Stimulated activated CD8-positive, alpha-beta memory T cell treated with anti-CD3 and anti-CD28 coated beads, Interleukin-7, amount 100 ng/mL, for 4 hours (primary cell): ENCODE measurements at places on chromosomes 2 and 18.

GRCh38 chr18:76821875-76822505 is 367 bp upstream of the ZNF236 start:
- DNase-seq: peak; percentile 60

DNA sequence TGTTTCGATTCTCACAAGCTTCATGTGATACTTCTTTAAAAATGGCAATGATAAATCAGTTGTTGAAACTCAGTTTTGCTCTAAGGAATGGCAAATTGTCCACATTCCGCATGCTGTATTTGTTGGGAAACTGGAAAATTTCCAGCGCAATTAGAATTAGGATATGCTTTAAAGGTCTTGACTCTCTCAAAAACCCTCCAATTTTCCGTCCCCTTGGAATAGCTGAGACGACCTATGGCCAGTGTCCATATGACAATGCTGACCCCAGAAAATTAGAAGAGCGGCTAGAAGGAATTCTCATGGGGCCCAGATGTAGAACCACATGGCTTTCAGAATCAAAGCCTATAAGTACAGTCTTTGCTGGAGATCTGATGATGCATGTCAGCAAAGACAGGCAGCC is 170.8 kb downstream of the TMEM18 start:
- no peak for DNase-seq

DNA sequence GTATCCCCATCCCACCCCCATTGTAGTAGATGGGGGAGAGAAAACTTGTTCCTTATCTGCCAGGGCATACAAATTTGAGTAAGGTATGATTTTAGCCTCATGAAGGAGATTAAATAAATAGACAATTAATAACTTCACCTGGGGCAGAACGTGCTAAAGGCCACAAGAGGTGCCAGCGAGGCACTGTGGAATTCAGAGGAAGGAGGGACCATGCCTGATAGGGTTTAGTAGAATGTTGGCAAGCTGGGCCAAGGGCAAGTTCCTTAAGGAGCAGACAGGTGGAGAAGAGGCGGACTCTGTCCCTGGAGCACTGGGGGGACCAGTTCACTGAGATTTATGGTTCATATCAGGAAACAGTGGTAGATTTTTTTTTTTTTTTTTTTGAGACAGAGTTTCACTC is 22.5 kb downstream of the STAMBP start:
- no peak for DNase-seq

GRCh38 chr2:84373391-84373790 is 85.7 kb downstream of the SUCLG1 start:
- no peak for DNase-seq

GRCh38 chr18:43680096-43680495 is 402.8 kb upstream of the SYT4 start:
- DNase-seq: no peak

- no peak for DNase-seq
Observed at GRCh38 chr2:155033652-155034051, 335.2 kb downstream of the KCNJ3 start.

GRCh38 chr2:120777787-120778186 is 42.1 kb downstream of the GLI2 start:
- DNase-seq: no peak

GRCh38 chr2:181680937-181681811 is 857 bp upstream of the NEUROD1 start:
- no peak for DNase-seq

DNA sequence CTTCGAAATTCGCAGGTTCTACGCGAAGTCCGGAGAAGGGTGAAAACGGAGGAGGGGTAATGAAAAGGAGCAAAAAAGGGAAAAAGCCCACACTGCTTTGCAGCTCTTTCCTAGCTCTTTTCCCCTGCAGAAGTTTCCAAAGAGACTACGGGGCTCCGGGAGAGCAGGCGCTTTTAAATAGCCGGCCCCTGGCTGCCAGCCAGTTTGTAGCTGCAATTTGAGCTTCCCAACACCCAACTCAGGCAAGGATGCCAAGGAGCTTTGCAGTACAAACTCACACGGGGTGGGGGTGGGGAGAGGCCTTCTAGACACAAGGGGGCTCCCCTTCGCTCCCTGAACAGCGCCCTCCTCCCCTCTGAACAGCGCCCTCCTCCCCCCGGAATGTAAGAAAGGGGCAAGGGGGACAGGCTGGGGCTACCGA is at the start of gene IGFBP5:
Gene IGFBP5, minus strand, starts transcription at position 149 of the 421 bp plus-strand sequence. CDS start 774 bp downstream, outside the sequence.
- DNase-seq: no peak

GRCh38 chr2:37149626-37150322 is 7.0 kb downstream of the EIF2AK2 start:
- DNase-seq: no peak

DNA sequence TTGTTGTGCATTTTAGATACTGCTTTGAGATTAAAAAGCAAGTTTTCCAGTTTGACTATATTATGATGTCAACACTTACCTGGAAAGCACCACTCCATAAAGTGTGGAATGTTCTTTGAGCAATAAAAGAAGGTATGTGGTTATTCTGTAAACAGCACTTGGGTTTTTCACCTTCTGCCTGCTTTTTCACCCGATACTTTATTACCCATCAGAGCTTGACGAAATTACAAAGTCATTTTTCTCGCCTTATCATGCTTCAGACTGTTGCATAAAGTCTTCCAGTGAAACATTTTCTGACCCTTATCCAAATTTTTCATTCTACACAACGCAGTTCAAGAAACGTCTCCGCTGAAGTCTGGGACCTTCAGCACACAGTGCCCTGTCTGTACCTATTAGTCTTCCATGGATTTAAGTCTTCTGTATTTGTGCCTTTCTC is 25.2 kb downstream of the CAB39 start:
- DNase-seq: no peak

GRCh38 chr18:49021433-49022129 is 70.8 kb upstream of the SMAD7 start:
- DNase-seq: peak; percentile 28

DNA sequence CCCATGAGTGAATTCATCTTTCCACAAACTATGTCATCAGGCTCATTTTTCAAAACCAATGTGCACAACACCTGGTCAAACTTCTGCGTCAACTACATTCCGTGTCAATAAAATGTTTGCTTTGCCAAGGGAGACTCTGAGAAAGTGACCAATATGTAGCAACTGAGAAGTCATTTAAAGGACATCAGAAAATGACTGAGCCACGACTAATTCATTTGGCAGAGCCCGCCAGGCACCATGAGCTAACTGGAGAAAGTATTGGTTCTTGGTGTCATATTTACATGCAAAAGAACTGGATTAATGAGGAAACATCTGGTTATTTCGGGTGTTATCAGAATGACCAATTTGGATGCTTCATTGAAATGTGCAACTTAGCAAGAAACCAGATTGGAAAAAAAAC is 7.2 kb downstream of the RND3 start:
- no peak for DNase-seq

- no peak for DNase-seq
Observed at GRCh38 chr2:240817496-240818292, 2.3 kb downstream of the KIF1A start.

GRCh38 chr2:239247401-239248245 is 153.2 kb downstream of the HDAC4 start:
- DNase-seq: no peak

DNA sequence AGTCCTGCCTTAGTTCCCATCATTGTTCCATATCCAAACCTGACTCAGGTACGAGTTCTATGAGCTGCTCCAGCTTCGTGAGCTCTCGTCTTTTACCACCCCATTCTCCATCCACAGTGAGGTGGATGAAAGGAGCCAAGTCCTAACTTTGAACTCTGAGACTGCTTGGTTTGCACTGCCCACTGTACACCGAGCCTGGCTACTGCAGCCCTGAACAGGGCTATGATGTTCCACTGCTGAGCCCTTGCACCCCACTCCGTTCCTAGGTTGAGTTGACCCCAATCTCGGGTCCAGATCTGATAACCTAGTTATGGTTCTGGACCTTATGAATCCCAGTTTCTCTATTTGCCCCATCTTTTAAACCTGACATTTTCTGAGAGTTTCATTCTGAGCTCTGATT is 5.3 kb upstream of the DYNAP start:
- DNase-seq: no peak

DNA sequence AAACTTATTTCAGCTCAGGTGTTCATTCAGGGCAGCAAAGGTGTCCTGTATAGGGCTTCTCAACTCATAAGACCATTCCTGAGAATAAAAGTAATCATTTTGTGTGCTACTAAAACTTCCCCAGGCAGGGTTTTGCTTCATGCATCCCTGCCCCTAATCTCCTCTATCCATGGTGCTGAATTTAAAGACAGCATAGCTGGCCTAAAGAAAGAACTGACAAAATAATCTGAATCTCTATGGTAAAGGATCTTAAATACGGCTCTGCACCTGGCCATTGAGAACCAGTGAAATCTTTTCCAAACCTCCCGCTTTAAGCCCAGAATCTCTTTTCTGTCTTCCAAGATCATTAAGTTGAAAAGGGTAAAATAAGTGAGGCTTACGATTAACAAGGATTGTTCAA is 292.1 kb upstream of the KLHL29 start:
- DNase-seq: no peak

- no peak for DNase-seq
Observed at GRCh38 chr2:197911667-197912066, 107.3 kb downstream of the PLCL1 start.

DNA sequence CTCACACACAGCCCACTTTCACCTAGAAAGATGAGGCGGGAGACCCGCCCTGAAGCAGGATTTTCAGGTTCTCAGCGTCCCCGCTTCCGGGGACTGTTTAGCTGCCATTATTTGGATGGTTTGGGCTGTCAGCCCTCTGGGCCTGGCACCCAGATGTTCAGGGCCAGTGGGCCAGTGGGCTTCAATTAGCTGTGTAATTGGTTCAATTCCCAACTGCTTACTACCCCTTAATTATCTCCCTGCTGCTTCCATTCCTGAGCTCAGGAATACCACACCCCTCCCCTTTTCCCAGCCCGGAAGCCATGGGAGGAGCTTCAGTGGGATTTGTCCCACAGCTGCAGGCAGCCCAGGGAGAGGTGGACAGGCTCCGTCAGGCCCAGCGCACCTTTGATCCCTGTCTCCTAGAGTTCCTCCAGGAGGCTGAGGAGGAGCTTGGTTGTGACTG is 114.1 kb upstream of the MYCN start:
- DNase-seq: no peak

DNA sequence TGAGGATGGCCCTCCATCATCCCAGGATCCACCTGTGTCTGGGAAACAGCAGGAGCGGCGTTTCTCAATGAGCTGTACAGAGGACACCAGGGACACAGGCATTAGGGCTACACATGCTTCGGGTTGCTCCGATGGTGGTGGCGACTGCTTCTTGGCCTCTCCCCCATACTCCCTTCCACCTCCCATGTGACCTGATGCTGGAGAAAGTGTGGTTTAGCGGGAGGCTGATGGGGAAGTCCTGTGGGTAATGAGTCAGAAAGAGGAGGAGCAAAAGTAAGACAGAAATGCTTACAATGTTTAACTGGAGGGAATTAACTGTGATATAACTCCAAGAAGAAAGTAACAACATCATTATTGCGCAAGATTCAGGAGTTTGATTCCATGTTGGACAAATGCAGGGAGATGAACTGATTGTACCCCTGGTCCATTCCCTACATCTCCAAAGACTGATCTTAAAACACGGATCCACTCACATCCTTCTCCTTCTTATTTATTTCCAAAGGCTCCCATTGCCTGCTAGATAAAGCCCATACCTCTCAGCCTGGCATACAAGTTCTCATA is 186.6 kb downstream of the NRP2 start:
- DNase-seq: no peak

DNA sequence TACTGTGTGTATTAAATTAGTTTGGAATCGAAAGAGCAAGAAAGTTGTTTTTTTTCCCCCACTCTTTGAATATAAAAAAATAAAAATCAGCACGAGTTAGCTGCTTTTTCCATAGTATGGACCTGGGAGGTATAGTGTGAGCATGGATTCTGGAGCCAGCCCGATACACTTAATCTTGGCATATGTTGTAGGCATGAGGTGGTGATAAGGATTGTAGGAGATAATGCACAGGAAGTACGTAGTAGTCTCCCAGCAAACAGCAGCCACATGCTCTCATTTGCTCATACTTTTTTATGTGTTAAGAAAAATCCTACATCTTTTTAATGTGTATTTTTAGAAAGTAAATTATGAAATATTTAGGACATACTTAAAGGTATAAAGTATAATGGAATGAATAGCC is 2.1 kb upstream of the DNAJC27 start:
- DNase-seq: no peak

DNA sequence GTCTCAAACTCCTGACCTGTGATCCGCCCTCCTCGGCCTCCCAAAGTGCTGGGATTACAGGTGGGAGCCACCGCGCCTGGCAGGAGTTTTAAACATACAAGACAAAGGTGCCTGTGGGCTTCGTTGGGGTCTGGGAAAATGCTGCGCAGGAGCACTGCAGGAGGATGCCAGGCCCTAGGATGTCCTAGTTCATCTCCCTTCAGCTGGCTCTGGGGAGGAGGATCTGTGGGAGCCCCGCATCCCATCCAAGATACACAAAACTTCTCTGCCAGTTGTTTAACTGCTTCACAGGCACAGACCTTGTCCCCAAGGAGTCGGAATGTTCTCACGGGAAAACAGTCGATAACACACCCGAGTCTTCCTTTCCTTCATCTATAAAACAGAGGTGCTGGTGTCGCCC is 89.1 kb downstream of the POLR1A start:
- DNase-seq: no peak

DNA sequence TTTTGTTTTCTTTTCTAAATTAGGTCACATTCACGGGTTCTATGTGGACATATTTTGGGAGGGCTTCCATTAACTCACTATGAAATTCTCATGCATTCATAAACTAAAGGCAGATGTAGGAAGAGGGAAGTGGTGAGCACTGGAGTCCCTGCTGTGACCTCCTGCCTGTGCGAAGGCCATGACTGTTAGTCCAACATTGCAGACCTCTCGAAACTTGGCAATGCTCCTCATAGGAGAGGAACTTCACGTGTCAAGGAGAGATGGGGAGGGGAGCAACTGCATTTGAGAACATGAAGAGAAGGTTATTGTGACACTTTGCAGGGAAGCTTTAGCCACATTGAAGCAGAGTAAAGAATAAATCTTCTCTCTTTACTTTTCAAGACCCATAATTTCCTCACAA is 126.4 kb upstream of the HNMT start:
- DNase-seq: no peak

DNA sequence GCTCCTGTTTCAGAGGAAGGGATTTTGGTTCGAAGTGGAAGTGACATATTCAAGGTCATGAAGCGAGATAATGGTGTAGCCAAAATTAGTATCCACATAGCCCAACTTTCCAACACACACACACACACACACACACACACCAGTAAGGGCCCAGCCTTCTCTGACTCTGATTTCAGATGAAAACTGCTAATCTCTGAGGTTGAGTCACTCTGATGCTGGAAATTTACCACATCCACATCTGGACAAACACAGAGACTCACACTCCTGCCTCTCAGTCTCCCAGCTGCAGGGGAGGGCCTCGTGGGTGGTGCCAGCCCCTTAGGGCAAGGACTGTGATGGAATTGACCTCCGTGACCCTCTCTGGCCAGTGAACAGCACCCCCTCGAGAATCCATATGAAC is 29.0 kb upstream of the SLC35F6 start:
- no peak for DNase-seq

GRCh38 chr2:46181789-46182530 is 115.2 kb upstream of the EPAS1 start:
- DNase-seq: no peak

- no peak for DNase-seq
Observed at GRCh38 chr2:72112401-72112800, 35.3 kb downstream of the CYP26B1 start.

- no peak for DNase-seq
Observed at GRCh38 chr2:222427646-222428301, 3.4 kb downstream of the SGPP2 start.
